Activated naive CD8-positive, alpha-beta T cell treated with anti-CD3 and anti-CD28 coated beads for 36 hours (primary cell): ENCODE measurements at places on chromosomes 1 and 21. TPM values are rescaled to one million over a fixed set of nuclear protein-coding genes. Genes with fewer than 3 reads are reported as not detected.

- no peaks in the 10 kb centered on the region for H3K36me3 ChIP-seq
- DNase-seq: no peak
- H3K27ac ChIP-seq: no peak overlapping the region
Measured at GRCh38 chr1:10759413-10760200, 36.8 kb downstream of the CASZ1 start.

- no peak overlapping the region for H3K4me3 ChIP-seq
- no peak overlapping the region for H3K27ac ChIP-seq
- H3K36me3 ChIP-seq: no peaks in the 10 kb centered on the region
- no peak for DNase-seq
Measured at GRCh38 chr1:47940326-47940725, 56.9 kb downstream of the TRABD2B start.

BEND5 gene
- 42.3 TPM for total RNA-seq

PGLYRP3 gene
- not detected for total RNA-seq

DNA sequence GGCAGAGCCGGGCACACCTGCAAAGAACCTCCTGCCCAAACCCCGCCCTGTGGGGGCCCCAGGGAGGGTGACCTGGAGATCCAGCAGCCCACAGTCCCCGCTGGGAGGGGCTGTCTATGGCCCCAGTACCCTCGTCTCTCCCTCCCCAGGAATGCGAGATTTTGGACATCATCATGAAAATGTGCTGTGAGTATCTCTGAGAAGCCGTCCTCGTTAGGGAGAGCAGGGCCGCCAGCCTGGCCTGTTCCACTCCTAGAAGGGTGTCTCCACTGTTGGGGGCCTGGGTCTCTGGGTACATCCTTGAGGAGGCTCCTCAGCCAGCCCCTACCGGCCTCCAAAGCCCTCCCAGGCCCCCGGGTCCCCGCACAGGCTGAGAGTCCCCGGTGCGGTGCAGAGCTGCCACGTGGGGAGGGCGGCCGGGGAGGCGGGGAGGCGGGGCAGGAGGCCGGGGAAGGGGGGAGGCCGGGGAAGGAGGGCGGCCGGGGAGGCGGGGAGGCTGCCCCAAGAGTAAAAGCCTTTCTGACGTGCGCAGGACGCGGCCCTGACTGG lies 18.7 kb downstream of the COL6A1 start:
- no peaks in the 10 kb centered on the region for H3K4me1 ChIP-seq
- no peak overlapping the region for H3K27ac ChIP-seq
- no peaks in the 10 kb centered on the region for H3K36me3 ChIP-seq
- no peak for DNase-seq
- H3K4me3 ChIP-seq: no peak overlapping the region
- H3K27me3 ChIP-seq: no peaks in the 10 kb centered on the region

GRCh38 chr1:234238060-234238459 lies 135.2 kb upstream of the COA6 start:
- H3K27ac ChIP-seq: no peak overlapping the region
- H3K4me3 ChIP-seq: no peak overlapping the region
- peaks cover 14% of the 10 kb centered on the region for H3K27me3 ChIP-seq
- H3K36me3 ChIP-seq: peaks cover 1% of the 10 kb centered on the region

AMY2A gene
- total RNA-seq: not detected

- DNase-seq: no peak
- H3K4me3 ChIP-seq: no peak overlapping the region
- H3K27me3 ChIP-seq: peaks cover 23% of the 10 kb centered on the region
Measured at GRCh38 chr1:201365251-201365650, 12.2 kb downstream of the TNNT2 start.

OR10Z1 gene
- not detected for total RNA-seq

DNA sequence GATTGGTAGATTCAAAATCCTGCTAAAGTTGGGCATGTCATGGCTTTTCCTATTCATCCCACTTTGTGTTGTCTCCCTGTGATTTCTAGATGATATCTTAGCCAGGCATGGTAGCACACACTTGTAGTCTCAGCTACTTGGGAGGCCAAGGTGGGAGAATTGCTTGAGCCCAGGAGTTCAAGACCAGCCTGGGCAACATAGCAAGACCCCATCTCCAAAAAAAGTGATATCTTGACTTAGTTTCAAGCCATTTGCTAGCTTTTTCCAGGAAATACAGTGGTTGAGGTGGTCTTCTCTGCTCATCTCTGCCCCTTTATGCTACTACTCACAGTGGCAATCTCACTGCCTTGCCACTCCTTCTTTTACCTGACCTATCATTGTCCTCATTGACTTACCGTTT lies 12.3 kb upstream of the HAX1 start:
- peaks cover 33% of the 10 kb centered on the region for H3K4me1 ChIP-seq
- peaks cover 62% of the 10 kb centered on the region for H3K36me3 ChIP-seq
- peak overlapping the region; percentile 12 for H3K27ac ChIP-seq
- H3K27me3 ChIP-seq: no peaks in the 10 kb centered on the region
- DNase-seq: no peak
